ENCODE measurements at places on chromosomes 1 and 21.

DNA sequence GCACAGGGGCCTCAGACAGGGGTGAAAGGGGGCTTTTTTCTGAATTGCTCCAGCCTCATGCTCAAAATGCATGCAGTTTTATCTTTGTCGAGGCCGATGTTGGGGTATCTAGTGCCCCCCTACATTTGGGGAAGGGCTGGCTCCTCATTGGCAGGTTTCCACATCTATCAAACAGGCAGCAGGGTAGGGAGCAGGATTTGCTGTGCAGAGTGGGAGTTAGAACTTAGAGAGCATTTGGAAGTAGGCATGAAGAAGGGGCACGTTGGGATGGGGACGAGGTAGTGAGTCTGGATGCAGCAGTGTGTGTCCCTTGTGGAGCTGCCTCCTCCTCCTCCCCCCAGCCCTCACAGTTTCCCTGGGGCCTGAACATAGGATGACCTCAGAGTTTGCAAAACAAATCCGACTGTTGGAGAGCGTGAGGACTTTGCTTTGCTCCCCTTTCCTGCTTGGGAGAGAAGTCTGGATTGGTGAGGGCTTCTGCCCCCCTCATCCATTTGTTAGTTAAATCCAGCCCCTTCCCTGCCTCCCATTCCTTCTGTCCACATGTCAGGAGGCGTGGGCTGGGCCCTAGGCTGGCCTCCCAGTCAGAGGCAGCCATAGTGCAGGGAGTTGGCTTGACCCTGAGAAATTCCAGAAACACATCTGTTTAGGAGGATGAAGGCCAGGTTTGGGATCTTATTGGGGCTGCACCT is 36.9 kb upstream of the GPR37L1 start:
- DNase-seq: no peak

DNA sequence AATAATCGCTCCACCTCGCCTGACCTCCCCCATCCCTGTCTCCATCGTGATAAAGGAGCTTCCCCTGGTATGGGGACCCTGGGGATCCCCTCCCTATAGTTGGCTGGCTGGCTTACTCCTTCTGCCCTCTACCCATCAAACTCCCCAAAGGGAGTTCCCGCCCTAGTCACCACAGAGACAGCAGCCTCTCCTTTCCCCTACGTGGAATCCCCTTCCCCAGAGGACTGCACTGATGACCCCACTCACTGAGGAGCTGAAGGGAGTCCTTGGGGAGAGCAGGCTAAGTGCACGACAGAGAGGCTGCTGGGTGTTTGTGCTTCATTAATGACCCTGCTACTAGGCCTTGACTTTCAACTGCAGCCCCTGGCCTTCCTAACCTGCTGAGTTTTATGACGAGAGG is 1.9 kb downstream of the CADM3 start:
- no peak for DNase-seq

DNA sequence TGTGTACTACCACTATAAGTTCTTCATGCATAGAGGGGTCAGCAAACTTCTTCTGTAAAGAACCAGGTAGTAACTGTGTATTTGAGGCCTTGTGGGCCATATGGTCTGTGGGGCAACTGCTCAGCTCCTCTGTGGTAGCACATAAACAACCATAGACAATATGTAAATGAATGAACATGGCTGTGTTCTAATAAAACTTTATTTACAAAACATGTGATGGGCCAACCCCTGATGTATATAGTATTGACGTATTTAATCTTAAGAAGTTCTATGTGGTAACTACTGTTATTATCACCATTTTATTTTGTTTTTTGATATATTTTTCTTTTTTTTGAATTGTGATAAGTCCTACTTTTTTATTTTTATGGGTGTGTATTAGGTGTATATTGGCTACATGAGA is 15.4 kb downstream of the TRAF5 start:
- DNase-seq: no peak

GRCh38 chr1:47584249-47584648 is 146.4 kb downstream of the FOXD2 start:
- no peak for DNase-seq

DNA sequence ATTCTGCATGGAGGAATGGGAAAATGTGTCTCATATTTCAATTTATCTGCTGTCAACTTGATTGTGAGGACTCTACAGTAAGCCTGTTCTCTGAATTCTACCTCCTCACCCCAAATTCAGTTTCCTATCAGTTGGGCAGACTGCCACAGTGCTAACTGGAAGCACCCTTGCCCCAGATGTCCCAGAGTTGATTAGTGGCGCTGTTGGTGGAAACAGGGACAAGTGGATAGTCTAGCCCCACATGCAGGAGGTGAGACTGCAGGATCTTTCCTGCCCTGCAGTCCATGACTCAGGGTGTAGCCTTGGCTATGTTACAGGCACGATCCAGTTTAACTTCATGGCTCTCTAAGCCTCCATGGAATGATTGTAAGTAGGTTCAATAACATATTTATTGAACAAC is 22.1 kb downstream of the ADAM30 start:
- DNase-seq: no peak

GRCh38 chr1:225767634-225768540 is 9.7 kb upstream of the SRP9 start:
- DNase-seq: no peak

GRCh38 chr1:211129776-211130175 is 4.2 kb downstream of the KCNH1 start:
- DNase-seq: no peak

GRCh38 chr1:32696041-32696440 is 6.5 kb downstream of the SYNC start:
- no peak for DNase-seq

DNA sequence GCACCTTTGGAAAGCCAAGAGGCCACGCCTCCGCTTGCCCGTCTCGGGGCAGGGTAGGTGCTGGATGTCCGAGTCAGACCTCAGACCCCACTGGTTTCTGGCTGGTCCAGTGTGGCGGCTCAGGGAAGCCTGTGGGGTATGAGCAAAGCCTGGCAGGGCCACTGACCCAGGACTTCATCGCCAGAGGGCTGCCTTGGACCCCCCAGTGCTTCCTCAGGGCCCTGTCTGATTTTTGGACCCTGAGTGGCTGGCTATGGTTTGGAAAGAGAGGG is 20.4 kb downstream of the LHX4 start:
- DNase-seq: no peak

- no peak for DNase-seq
Observed at GRCh38 chr21:25330266-25330665, 277.0 kb downstream of the MRPL39 start.

- DNase-seq: no peak
Observed at GRCh38 chr1:64162804-64163203, 40.6 kb upstream of the UBE2U start.

DNA sequence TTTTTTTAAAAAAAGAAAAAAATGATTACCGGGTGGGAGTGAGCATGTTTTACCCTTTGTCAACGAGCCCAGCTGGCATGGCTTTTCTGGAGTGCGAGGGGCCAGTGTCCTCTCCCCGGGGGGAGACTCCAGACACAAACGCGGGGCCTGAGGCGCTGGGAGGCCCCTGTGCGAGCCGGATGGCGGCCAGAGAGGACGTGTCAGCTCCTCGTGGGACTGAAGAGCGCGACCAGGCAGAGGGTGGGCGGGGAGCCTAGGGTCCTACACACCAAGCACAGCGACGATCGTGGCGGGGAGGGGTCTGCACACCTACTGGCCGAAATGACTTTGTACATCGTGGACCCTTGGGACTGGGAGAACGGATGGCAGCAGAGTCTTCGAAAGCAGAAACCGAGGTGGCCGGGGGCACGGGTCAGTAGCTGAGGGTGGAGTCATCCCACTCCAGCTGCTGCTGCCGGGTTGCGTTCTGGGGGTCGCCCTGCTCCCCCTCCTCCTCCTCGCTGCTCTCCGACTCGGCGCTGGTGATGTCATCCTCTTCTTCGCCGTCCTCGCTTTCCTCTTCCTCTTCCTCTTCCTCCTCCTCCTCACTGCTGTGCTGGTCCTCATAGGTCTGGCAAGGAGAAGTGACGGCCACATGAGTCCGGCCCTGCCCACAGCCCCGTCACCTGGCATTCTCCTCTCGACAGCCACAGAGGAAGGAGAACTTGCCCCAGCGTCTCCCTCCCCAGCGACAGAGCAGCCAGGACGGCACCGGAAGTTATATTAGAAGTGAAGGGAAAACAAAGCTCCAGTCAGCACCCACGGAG is 78.8 kb downstream of the PIK3CD start:
- no peak for DNase-seq

DNA sequence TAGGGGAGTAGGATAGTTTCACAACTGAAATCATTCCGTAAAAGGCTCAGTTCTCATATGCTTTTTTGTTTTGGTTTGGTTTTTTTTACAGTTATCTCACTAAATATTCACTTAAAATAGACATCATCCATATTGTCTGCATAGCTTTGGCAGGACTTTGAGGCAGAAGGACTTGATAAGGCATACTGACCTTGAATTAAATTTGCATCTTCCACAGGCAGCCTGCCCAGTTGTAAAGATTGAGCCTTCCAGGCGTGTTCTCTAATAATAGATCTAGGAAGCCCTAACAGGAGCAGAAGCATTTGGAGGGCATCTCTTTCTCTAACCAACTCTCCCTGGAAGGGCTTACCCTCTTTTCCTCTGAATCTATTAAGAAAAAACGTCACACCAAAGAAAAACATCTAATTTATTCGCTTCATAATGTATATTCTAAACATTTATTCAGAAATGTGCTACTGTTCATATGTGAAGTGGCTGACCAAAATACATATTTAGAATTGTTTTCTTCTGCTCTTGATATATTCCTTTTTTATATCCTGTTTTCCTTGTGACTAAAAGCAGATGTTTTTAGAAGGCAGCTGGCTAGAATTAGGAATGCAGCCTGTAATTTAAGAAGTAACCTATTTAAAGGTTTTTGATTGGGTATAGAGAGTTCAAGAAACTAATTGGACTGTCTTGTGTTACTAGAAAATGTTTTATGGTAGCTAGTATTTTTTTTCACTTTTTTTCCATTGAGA is 20.2 kb downstream of the DESI2 start:
- DNase-seq: no peak

- no peak for DNase-seq
Observed at GRCh38 chr21:34989337-34990151, 59.6 kb downstream of the RUNX1 start.

GRCh38 chr1:231013391-231014015 is 26.6 kb downstream of the FAM89A start:
- DNase-seq: no peak

- DNase-seq: no peak
Observed at GRCh38 chr1:94807742-94808491, 12.2 kb upstream of the SLC44A3 start.

DNA sequence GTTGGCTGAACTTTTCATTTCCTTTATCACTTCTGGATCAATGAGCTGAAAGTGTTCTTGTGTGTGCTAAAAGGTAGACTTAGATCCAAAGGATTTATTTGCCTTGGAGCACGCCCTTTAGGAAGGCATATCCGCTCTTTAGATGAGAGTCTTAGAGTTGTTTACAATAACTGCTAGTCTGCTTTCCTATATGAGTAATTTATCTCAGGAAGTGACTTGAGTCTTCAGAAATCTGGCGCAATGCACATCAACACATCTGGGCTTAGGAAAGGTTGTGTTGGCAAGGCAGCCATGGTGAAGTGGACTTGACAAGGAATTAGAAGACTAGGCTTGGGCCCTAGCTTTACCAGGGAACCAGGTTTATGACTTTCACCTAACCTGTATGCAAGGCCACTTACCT is 204.1 kb upstream of the PTGFR start:
- no peak for DNase-seq

GRCh38 chr1:241918879-241919278 is 38.7 kb upstream of the BECN2 start:
- no peak for DNase-seq

DNA sequence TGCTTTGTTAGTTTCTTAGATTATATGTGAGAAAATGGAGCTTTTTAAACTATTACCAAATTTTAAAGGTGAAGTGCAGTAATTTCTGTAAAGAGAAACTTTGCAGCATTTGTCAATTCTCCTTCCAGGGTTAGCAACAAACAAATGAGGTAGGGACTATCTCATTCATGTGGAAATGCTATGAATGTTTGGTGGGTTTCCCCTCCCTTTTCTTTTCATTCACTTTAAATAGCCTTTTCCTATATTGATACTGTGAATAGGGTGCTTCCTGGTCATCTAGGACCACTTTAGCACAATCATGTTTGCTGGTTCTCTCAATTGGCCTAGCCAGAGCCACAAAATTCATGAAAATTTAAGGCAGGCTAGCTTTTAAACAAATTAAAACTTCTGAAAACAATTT is 20.6 kb downstream of the ZBTB37 start:
- DNase-seq: no peak

GRCh38 chr1:21700094-21700493 is 30.9 kb upstream of the RAP1GAP start:
- DNase-seq: no peak

GRCh38 chr1:220281159-220281574 is 8.9 kb upstream of the RAB3GAP2 start:
- DNase-seq: no peak

- no peak for DNase-seq
Observed at GRCh38 chr1:118145721-118146120, 39.3 kb downstream of the SPAG17 start.

GRCh38 chr1:18632783-18633421 is 2.3 kb downstream of the PAX7 start:
- DNase-seq: no peak

DNA sequence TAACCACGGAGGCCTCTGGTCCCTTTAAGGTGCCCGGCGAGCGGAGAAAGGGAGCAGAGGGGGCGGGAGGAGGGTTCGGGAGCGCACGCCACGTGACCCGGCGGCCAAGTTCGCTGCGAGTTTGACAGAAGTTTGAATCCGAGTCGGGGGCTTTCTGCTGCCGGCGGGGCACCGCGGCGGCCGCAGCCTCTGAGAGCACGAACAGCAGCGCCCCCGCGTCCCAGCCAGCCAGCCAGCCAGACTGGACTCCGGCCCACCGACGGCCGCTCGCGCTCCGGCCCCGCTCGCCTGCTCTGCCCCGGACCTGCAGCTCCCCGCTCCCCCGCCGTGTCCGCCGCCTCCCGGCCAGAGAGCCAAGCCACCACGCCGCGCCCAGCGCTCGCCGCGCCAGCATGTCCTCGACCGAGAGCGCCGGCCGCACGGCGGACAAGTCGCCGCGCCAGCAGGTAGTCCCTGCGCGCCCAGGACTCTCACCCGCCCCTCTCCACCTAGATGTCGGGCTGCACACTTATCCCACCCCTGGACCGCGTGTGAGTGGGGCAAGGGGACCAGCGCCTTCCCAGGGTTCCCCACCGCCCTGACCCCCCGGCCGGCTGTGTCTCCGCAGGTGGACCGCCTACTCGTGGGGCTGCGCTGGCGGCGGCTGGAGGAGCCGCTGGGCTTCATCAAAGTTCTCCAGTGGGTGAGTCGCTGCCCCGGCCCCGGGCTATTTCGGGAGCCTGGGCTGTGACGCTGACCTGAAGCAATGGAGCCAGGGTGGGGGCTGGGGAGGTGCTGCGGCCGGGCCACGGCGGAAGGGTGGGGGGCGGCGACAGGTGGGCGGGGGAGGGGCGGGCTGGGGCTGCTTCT is at the start of gene SYPL2:
TSS of gene SYPL2 (plus strand) at position 95 of the 849 bp plus-strand sequence. CDS start at position 393, 298 bp downstream.
- DNase-seq: no peak

DNA sequence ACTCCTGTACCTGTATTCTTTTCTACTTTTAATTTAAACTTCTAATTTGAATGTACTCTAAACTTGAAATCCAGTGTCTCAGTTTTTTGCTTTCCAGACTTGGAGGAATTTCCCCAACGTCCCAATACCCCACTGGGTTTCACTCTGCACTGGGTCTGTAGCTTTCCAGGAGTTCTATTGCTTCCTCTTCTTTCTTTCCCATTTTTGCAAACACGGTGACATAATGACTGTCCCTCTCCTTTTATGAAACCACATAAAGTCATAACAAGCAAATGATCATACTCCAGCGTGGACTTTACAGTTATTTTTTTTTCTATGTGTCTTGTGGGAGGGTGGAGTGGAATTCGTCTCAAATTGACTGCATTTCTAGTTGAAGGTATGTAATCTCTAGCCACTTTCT is 97.1 kb downstream of the FASLG start:
- no peak for DNase-seq

- no peak for DNase-seq
Observed at GRCh38 chr1:239954836-239955235, 136.8 kb upstream of the FMN2 start.

Measured in activated CD8-positive, alpha-beta memory T cell treated with anti-CD3 and anti-CD28 coated beads for 4 hours (primary cell).